ENCODE measurements at places on chromosomes 12 and 14. TPM values are rescaled to one million over a fixed set of nuclear protein-coding genes. Genes with fewer than 3 reads are reported as not detected.

GRCh38 chr12:55041345-55042055 lies 21.7 kb downstream of the NEUROD4 start:
- DNase-seq: no peak

Gene PMCH
- not detected for total RNA-seq

DNA sequence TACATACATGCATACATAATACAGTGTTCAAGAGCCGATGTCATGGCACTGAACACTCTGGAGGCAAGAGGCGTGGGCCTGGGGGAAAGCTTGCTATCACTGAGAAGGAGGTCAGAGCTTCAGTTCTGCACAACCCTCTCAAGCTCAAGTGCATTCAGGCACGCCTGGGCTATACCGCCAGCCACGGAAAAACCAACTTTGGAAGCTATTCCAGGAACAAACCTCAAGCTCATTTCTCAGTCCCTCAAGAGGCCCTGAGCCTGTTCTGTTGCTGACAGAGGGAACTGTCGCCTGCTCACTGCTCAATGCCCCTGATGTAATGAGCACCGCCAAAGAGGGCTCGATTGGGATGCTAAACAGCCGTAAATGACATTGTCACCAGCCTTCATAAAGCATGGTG lies 9.2 kb downstream of the NOS1 start:
- no peak for DNase-seq

GRCh38 chr14:78222746-78223145 lies 52.6 kb downstream of the NRXN3 start:
- no peak for DNase-seq

DNA sequence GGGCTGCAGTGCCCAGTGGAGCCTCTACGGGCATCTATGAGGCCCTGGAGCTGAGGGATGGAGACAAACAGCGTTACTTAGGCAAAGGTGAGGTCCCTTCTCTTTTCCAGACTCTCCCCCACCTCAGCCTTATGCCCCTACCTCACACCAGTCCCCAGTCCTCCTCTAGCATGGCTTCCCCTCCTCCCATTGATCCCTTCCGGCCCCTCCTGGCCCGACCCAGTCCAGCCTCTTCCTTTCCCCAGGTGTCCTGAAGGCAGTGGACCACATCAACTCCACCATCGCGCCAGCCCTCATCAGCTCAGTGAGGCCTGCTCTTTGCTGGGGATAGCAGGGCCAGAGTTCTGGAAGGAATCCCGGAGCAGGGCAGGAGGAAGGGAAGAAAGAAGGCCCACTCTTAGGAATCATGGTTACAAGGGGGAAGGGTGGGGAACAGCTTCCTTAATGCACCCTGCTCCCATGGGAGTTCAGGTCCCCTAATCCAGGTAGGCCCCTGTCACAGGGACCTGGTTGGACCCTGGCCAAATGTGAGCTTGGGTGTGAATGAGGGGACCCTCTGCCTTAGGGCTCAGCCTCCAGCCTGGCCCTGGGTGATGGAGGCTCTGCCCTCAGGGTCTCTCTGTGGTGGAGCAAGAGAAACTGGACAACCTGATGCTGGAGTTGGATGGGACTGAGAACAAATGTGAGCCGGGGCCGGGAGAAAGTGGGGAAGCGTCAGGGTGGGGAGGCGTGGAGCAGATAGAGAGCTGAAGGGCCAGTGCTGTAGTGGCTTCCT lies 2.2 kb downstream of the ENO2 start:
- no peak for DNase-seq

- DNase-seq: no peak
Observed at GRCh38 chr12:105347499-105347898, 17.0 kb downstream of the C12orf75 start.

Gene FLRT2
- total RNA-seq: 0.07 TPM

DNA sequence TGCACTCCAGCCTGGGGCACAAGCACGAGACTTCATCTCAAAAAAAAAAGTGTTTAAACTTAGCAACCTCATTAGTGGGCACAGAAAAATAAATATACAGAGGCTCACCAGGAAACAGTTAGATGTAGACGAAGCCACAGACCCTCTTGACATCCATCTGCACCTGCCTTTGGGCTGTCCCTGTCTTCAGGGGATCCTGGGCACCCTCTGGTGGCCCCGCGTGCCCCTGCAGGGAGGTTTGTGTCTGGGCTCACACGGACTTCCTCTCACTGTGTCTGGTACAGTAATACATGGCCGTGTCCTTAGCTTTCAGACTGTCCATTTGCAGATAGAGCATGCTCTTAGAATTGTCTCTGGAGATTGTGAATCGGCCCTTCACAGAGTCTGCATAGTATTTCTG lies 916.5 kb downstream of the TMEM121 start:
- no peak for DNase-seq

- no peak for DNase-seq
Observed at GRCh38 chr12:101747697-101748096, 8.4 kb upstream of the SYCP3 start.

GRCh38 chr14:32473464-32473855 lies 144.4 kb downstream of the AKAP6 start:
- peak; percentile 74 for DNase-seq

Gene ZFHX2
- 0.58 TPM for total RNA-seq

DNA sequence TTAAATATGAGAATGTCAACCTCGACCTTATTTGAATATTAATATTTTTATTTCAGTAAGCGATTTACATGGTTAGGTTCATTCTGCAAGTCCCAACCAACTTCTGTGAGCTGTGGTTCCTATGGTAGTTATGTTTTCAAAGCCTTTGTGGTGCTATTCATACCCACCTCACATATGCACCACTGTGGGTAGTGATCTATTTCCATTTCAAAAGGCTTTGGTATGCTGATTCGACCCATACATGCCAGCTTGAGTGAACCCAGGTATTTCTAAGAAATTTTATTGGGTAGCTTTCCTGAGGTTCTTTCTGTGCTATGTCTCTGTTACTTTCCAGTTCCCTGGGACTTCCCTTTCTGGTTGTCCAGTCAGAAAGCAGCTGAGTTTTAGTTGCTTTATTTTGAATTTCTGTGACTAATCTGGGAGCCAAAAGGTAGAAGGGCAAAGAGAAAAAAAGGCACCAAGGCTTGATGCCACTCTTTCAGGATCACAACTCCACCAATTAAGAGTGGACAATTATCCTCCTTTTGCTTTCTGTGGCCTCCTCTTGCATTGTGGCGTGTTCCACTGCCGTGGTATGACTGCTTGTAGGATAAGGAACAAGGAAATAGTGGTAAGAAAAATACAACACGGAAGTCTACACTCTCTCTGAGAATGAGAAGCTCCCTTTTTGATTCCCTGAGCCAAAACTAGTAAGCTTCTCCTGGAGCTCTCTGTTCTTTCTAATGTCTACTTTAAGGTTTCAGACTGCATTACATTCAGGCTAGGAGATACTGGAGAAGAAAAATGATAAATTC lies 729.1 kb downstream of the NOVA1 start:
- DNase-seq: no peak

GRCh38 chr12:118023301-118023860 lies 6.9 kb downstream of the RFC5 start:
- no peak for DNase-seq

DNA sequence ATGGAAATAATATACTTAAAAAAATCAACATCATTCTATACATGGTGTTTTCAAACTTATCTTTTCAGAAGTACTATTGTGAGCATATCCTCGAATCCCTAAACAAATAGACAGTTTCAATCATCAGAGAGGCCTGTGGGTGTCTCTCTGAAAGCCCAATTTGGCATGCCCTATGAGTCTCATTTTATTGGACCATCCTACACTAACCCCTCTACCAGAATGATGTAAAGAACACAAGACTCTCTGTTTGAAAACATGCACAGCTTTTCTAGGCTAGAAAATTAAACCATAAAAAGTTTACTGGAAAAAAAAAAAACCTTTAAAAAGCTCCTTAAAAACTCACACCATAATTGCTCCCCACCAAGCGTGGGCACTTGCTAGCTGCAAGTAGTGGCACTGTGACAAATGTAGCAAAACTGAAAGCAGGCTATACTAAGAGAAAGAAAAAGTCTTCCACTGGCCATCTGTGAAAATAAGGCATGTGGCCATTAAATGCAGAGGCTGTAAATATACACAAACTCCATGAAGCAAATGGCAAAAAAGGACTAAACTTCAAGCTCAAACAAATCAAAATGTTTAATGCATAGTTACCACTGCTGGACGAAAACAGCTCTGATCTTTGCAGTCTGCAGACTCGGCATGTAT lies 394.2 kb downstream of the SOX5 start:
- no peak for DNase-seq

Gene METTL17
- total RNA-seq: 118 TPM

Gene NTN4
- total RNA-seq: 120 TPM

DNA sequence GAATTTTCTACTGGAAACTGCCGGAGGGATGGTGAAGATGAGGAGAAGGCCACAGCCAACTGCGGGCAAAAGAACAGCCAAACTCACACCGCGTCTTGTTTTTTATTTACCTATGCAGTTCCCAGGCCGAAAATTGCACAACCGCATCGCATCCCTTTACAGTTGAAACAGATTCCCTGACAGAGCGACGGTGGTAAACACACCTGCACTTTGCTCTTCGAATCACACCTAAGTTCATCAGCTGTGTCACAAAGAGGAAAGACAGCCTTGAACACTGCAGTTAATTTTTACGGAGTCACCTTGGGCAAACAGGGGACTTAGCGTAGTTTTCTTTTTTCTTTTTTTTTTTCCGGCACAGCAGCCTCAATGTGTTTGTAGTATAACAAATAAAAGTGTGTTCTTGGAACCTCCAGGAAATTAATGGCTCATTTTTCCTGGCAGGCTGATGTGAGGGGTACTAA lies 272.0 kb upstream of the DIO3 start:
- DNase-seq: no peak

GRCh38 chr14:93092606-93093556 lies 22.8 kb downstream of the ITPK1 start:
- no peak for DNase-seq

Gene TUBA1A
- total RNA-seq: 1,025 TPM

All from epithelial cell of proximal tubule (primary cell).